ENCODE measurements at places on chromosomes 4 and X.

DNA sequence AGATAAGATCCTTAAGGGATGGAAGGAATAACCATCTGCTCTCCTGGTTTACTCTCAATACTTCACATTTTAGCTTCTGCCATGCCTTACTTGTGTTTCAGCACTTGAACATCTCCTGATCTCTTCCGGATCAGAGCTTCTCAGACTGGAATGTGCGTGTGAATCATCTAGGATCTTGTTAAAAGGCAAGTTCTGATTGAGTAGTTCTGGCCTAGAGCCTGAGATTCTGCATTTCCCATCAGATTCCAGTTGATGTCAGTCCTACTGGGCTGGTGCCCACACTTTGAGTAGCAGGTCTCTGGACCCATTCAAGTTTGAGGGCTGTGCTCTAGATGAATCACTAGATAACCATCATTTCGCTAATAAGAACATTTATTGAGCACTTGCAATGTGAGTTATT lies 20.0 kb downstream of the NDP start:
- DNase-seq: no peak

- no peak for DNase-seq
Observed at GRCh38 chr4:101651778-101652177, 138.8 kb upstream of the BANK1 start.

- DNase-seq: no peak
Observed at GRCh38 chrX:17475449-17476217, 100.6 kb downstream of the NHS start.

GRCh38 chrX:132365490-132365889 lies 123.3 kb downstream of the MBNL3 start:
- no peak for DNase-seq

- DNase-seq: no peak
Observed at GRCh38 chrX:68396953-68397352, 36.3 kb downstream of the OPHN1 start.

DNA sequence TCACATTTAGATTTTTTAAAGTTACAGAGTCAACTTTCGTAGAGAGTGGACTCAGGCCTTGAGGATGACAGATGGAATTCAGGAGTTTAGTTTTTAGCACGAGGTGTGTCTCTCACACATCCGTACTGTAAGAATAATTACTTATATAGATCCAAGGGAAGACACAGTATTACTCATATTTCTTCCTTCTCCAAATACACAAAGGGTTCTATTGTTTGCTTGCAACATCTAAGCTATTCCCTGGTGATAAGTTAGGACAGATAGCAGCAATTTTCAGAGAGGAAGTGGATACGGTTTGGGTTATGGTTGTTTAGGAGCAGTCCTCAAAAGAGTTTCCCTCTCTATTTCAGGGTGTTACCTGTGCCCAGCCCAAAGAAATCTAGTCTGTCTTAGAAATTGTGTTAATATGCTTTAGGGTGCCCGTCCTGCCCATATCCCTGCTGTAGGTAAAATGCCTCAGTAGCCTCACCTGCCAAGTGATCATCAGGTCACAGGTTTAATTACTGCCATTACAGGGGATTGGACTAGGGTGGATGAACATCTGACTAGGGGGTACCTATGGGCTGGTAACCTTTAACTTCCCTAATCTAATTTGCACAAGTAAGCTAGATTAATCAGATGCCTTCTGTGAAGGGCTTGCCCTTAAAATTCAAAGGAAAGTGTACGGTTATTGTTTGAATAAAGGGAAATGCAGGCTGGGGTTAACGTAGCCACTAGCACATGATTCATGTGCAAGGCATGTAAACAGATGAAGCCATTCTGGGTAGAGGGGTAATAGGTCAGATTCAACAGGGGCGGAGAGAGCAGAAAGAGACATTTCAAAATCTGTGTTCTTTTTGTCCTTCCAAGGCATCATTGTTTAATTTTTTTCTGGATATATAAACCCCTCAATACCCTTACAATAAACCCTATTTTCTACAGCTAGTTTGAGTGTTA lies 8.7 kb upstream of the PPP3CA start:
- DNase-seq: no peak

DNA sequence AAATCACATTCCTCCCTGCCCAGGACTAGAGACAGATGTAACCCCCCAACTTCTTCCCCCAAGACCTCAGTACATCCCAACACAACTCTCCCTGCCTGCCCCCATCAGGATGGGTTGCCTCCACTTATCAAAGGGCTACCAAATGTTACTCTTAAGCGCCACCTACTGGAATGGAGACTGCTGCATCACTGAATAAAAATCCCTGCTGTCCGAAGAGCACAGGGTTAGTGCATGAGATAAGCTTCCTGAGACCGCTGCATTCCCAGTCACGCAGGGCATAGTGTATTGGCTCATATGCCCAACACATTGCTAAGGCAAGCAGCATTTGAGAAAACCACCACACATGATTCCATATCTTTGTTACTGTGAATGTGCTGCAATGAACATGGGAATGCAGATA lies 544.5 kb downstream of the PPP4R3C start:
- peak; percentile 19 for DNase-seq

DNA sequence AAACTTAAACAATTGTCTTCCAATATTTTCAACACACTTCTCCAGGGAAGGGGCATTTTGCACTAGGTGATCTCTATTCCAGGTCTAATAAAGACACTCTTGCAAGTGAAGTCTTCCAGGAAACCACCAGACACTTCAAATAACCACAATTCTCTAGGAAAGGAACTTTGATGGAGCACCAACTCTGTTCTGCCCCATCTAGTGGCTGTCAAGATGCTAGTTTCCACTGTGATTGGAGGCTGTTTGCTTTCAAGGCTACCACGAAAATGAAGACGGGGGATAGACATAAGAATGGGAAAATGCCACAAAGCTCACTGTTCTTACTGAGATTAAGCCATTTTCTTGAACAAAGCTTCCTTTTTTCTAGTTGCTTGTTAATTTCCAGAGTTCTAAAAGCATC lies 100.6 kb upstream of the F9 start:
- DNase-seq: no peak

- DNase-seq: no peak
Observed at GRCh38 chrX:150762258-150763165, 69.3 kb downstream of the MTMR1 start.

DNA sequence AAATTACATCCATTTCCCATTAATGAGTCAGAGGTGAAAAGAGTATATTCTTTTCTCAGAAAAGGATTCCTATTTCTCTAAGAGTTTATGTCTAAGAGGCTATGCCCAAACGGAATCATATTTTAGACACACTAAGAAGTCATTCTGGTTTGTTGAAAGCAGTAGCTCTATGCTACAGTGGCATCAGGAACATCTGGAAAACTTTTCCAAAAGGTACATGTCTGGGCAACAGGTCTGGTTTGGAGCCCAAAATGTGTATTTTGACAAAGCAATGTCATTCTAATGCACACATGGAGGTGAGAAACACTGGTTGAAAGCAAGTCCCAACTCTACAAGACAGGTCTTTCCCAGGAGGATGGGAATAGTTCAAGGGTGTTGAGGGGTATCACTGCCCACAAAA lies 56.1 kb downstream of the APBB2 start:
- DNase-seq: no peak

DNA sequence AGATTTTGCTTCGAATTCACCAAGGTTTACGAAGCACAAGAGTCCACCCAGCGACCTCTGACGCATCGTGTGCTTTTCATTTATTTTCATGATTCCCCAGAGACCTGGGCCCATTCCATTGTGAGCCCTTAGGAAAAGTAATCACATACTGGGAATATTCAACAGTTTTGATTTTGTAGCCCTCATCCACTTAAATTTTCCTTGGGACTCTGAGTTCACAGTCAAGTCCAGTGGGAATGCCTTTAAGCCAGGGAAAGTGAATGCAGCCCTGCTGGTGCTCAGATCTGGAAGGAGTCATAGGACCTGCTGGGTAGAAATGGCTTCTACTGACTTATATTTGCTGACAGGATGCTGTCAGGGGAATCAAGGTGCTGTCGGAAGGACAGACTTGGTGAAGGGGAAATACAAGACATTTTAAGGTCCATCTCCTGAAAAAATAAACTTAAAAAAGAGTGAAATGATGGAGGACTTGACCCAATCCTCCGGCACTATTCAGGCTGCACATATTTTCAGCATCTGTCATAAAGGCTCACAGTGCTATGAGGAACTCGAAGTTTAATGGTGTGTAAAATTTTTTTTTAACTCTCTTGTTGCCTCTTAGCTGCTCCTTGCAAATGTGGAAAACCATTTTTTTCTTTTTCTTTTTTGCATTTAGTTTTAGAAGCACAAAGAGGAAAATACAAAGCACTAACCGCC lies 204.9 kb downstream of the MID1 start:
- no peak for DNase-seq

DNA sequence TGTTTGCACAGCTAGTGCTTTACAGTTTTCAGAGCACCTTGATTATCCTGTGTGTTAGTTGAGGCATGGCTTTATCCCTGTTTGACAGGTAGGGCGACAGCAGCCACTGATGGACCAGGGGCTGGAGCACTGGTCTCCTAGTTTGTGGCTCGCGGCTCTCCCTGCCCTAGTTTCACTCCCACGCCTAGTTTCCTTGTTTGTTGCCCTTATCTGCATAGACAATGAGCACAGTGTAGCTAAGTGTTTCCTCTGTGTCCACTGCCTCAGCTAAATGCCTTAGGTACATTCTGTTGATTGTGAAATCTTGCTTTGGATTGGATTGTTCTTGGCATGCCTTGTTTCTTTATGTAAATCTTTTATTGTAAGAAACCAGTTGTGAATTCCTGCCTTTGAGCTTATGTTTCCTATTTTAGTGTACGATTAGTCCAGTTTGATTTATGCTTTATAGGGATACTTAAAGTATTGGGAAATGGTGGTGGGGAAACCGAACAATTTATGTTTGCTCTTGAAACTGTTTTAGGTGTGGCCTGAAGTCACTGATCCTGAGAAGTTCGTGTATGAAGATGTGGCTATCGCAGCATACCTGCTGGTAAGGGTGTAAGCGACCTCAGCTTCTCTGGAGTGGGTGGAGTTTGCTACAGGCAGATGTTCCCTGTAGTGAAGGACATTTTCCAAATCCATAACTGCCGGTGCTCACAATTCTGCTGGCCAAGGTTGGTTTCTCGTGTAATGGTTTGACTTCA lies 11.0 kb downstream of the TRMT44 start:
- DNase-seq: no peak

GRCh38 chrX:74656079-74656745 lies 41.8 kb upstream of the RLIM start:
- DNase-seq: no peak

Measured in activated T-cell treated with anti-CD3 and anti-CD28 coated beads, Interleukin-2, amount 50 U/mL, for 48 hours (primary cell).